Iris pigment epithelial cell (primary cell): ENCODE measurements at places on chromosomes 4 and X.

- DNase-seq = no peak
Measured at GRCh38 chrX:11739776-11740175, 18.3 kb upstream of the MSL3 start.

GRCh38 chr4:89157488-89158024 is 46.2 kb downstream of the TIGD2 start:
- DNase-seq = no peak

GRCh38 chr4:1800805-1801204 is 7.7 kb downstream of the FGFR3 start:
- DNase-seq = no peak

GRCh38 chrX:101040197-101040596 is 11.7 kb downstream of the TRMT2B start:
- DNase-seq = no peak

- peak; percentile 67 for DNase-seq
Measured at GRCh38 chr4:20272411-20272872, 20.7 kb downstream of the SLIT2 start.

GRCh38 chr4:102843273-102843672 is 15.9 kb upstream of the UBE2D3 start:
- DNase-seq = no peak

DNA sequence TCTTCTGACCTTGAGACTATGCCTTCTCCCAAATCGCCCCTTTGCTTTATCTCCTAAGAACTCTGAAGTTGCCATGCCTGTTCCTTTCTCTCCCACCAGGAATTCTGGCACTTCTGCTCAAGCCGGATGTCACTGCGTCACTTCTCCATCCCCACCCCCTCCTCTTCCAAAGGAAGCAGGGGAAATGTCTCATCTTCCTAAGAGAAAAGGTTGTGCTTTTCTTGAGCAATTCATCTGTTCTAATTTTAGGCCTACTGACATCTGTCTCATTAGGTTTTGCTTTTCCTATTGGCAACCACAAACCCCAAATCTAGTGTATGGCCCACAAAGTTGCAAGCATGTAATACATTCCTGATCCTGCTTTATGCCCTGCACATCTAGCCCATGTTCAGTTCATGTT is 163.1 kb upstream of the PLAC1 start:
- DNase-seq = peak; percentile 31

- DNase-seq = no peak
Measured at GRCh38 chrX:22021751-22022324, 10.3 kb upstream of the PHEX start.

GRCh38 chrX:27008486-27008885 is 454.7 kb downstream of the PPP4R3C start:
- no peak for DNase-seq

DNA sequence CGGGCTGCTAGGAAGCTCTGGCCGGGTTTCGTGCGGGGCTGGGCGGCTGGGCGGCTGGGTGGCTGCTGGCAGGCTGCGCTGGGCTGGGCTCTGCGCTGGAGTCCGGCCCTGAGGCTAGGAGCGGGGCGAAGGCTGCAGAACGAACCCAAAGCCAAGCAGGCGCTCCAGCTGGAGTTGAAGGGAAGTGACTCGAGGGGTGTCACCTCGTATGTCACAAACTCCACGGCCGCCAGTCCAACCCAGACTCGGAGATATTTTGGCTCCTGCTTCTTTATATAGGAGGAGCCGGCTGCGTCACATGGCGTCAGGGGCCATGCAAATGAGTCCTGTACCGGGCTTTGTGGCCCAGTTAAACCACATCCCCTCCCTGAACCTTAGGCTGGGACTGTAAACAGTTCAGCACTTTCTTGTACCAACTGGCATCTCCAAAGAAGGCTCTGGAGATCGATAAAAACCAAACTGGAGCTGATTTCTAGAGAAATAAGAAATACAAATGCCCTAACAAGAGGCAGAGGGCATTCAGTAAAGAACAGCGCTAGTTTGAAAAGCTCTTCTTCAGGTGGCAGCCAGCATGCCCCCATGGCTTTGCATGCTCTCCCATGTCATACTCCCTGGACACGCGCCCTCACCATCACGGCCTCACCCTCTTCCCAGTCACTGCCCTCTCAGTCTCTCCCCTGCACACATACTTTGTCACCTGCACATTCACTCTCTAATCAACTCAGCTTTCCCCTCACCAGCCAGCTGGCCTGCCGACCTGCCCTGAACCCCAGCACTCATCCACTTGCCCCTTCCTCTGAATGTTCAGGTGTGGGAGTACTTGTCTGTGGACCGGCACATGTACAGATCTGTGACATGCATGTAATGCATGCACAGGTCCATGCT is 58.5 kb downstream of the TSC22D3 start:
- peak; percentile 83 for DNase-seq

- peak; percentile 76 for DNase-seq
Measured at GRCh38 chr4:17494258-17495190, 17.4 kb downstream of the QDPR start.

GRCh38 chrX:148459343-148459742 is 41.1 kb upstream of the AFF2 start:
- no peak for DNase-seq

DNA sequence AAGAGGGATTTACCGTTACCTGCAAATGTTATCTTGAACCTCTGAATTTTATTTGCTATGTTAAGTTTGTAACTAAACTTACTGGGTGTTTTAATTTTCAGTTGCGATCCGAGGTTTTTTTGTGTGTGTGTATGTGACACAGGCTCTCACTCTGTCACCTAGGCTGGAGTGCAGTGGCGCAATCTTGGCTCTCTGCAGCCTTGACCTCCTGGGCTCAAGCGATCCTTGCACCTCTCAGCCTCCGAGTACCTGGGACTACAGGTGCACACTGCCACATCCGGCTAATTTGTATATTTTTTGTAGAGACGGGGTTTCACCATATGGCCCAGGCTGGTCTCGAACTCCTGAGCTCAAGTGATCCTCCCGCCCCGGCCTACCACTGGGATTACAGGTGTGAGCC is 18.5 kb downstream of the PDK3 start:
- no peak for DNase-seq

DNA sequence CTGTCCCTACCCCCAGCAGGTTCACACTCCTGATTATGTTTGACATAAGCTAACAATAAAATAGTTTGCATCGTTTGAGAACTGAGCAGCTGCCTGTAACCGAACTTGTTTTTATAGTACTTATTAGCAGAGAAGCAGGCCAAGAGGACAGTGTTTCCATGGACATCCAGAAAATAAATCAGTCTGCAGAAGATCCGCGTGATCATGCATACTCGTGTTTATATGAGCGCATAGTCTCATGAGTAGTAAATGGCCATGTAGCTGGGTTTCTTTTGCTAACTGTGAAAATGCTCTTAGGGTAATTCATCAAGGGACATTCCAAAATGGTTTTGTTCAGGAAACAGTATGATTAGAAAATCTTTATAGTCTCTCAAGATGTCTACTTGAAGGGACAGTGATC is 289.2 kb downstream of the DCTD start:
- DNase-seq = no peak

- DNase-seq = no peak
Measured at GRCh38 chr4:113146876-113147358, 97.5 kb downstream of the ANK2 start.

DNA sequence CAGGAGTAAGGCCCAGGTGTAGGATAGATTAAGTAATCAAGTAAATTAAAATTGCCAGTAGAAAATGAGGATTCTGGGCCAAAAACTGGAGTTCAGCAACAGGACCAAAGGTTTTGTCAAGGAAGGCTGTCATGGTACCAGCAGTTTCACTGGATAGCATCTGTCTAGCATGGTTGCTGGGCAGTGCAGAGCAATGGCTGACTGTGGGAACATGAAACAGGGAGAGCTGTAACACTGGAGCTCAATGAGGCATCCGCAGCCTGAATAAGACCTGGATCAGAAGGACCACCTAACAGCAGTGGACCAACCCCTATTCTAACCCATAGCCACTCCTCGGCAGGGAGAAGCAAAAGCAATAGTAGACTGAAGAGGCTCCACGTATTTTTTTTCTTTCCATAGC is 132.4 kb downstream of the ATOH1 start:
- no peak for DNase-seq

- DNase-seq = no peak
Measured at GRCh38 chrX:124203311-124203710, 129.1 kb upstream of the TEX13D start.

DNA sequence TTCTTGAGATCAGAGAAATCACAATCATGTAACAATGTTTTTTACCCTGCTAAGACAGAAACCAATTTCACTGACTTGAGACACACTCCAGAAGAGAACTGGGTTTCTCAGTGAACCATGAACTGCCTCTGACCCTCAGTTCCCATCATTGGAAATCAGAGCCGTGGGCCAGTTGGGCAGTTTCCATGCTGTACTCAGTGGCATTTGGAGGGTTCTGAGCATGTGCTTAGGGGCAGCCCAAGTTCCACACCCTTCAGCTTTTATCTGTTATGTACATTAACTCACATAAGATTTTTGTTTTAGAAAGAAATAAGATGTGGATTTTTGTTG is 77.9 kb downstream of the BTC start:
- no peak for DNase-seq

- DNase-seq = no peak
Measured at GRCh38 chr4:1754336-1754735, 33.0 kb downstream of the TACC3 start.

DNA sequence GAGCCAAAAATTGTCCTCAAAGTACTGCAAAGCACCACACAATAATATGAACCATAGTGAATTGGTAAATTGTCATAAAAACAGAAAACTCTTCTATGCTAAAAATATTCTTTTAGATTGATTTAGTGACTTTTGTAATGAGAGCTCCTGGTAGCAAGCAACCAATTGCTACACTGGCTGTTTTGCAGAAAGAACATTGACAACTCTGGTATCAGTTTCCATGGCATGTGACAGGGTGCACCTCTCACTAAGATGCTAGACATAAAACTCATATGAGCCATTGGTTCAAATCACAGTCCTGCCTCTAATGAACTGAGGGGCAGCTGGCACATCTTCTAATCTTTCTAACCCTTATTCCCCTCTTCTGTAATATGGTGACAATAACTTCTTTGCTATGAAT is 212.2 kb downstream of the HS3ST1 start:
- no peak for DNase-seq

DNA sequence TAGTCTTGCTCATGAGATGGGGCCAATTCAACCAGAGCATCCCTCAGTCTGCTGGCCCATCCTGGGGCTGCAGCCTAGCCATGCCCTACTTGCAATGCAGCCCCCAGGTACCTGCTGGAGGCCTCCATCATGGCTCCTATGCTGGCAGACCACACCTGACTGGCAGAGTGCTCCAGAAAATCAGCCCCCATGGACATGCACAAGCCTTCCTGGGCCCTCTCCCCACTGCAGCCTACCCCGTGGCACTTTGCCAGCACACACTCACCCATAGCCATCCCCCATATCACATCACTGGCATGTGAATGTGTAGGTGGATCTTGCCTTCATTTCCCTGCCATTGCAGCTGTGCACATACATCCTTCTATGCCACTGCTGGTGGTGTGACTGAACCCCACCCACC is 381.8 kb downstream of the UBE2NL start:
- no peak for DNase-seq

GRCh38 chrX:126165401-126165720 is 728 bp downstream of the DCAF12L2 start:
- DNase-seq = no peak

- no peak for DNase-seq
Measured at GRCh38 chr4:48753159-48753558, 26.9 kb downstream of the FRYL start.

DNA sequence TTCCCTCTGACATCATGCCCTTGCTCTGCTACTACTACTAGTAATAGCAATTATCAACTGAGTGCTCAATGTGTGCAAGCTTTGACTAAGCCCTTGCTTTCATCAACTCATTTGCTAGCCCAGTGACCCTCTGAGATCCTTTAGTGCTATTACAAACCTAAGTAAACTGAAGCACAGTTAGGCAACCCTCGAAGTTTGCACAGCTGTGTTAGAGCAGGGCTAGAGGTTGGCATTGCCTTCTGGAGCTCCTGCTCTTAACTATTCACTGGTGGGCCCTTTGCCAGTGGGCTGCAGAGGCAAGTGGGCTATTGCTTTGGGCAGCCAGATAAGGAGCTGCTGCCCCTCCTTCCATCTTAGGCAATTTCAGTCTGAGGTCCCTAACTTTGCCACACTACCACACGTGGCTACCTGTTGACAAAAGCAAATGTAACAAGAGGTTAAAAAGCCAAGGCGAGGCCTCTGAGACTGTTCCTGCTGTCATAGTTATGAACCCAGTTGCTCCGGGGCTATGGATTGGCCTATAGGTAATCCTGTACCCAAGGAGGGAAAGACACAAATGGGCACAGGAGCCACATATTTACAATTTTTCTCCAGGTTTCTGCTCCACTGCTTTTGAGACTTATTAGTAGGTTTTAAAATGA is 41.5 kb upstream of the ANKRD50 start:
- no peak for DNase-seq

DNA sequence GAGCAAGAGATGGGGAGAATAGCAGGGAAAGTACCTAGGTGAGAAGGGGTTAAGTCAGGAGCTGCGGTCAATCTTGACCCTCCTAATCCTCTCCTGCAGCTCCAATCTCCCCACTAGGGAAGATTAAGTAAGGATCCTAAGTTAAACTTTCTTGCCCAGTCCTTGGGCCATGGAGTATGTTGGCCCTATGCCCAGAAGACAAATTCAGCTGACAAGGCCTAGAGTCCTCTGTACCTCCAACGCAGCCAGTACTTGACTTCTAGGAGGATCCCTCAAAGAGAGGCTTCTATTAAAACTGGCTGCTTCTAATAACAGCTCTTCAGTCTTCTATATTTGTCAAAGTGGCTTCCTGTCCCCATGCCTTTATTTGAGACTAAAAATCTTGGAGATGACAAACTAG is 1.4 kb downstream of the CLDN2 start:
- no peak for DNase-seq

- DNase-seq = peak; percentile 50
Measured at GRCh38 chrX:13077168-13077567, 32.7 kb upstream of the FAM9C start.

DNA sequence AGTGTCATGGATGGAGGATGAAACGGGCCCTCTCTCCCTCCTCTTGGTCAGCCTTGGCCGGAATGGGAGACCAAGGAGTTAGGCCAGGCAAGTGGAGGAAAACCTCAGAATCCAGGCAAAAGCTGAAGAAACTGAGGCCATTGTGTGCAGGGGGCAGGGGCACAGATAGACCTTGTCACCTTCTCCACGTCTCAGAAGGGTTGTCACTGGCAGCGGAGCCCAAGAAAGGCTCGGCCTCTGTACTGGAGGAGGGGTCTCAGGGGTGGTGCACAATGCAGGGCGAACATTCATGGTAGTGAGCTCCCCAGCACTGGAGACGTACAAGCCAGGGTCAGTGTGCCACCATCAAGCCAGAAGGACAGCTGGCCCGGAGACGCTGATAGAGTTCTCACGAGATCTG is 139.5 kb downstream of the CPZ start:
- DNase-seq = no peak

- peak; percentile 66 for DNase-seq
Measured at GRCh38 chr4:76377911-76378310, 43.0 kb downstream of the CCDC158 start.

GRCh38 chr4:184234155-184234554 is 16.5 kb upstream of the ENPP6 start:
- DNase-seq = no peak

DNA sequence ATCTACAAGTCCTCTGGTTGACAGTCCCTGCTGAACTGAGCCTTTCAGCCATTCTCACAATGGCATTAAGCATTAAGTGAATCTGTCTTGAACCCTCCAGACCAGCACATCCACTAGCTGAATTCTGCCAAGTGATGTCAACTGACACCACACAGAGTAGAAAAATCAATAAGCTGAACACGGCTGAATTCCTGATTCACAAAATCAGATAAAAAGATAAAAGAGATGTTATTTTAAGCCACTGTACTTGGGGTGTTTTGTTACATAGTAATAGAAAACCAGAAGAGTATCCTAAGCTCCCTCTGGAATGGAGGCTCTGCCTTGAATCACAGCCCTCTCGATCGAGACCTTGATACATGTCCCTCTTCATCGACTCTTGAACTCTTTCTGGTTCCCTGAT is 336.5 kb downstream of the DMD start:
- no peak for DNase-seq
